ENCODE measurements at places on chromosomes 2 and 18. TPM values are rescaled to one million over a fixed set of nuclear protein-coding genes. Genes with fewer than 3 reads are reported as not detected.

DNA sequence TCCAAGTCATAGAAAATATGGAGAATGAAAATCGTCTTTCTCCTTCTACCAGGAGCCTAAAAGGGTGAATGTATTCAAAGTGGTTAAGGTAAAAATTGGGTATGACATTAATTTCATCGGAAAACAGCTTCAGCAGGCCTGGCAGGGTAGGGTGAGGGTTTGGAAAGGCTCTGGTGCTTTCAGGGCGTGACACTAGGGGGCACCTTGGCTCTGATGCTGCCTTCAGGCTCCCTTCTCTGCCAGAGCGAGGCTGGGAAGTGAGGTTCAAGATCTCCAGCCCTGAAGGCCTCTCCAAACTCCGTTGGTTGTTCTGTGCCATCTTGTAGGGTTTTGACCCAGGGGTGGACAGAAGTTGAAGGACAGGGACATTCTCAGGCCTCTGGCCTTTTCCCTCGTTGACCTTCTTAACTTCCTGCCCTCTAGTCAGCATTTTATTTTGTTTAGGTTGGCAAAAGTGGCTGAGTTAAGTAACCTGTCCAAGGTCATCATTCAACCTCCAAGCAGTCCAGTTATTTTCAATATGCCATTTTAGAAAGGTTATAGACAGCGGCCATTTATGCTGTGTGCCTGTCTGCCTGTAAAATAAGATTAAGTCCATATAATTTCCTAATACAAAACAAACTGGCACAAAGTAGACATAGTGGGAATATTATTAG lies 40.3 kb downstream of the EML6 start:
- no peak for DNase-seq

GRCh38 chr2:217293046-217293445 lies 433.2 kb upstream of the TNP1 start:
- no peak for DNase-seq

DNA sequence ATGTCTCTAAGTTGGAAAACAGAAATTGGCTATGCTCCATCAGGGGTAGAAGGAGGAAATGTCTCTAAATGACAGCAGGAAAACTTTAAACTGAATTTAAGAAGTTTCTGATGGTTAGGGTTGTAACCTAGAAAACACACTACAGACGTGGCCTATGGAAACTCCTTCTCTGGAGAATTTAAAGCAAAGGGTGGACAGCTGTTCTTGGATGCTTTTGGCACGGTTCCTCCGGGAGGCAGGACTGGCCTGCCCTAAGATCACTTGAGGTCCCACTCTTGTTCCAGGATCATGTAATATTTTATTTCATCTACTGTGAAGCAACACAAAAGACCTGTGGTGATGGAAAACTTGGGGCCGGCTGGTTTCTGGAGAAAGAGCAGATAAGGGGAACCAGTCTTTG lies 77.0 kb downstream of the NRP2 start:
- no peak for DNase-seq

DNA sequence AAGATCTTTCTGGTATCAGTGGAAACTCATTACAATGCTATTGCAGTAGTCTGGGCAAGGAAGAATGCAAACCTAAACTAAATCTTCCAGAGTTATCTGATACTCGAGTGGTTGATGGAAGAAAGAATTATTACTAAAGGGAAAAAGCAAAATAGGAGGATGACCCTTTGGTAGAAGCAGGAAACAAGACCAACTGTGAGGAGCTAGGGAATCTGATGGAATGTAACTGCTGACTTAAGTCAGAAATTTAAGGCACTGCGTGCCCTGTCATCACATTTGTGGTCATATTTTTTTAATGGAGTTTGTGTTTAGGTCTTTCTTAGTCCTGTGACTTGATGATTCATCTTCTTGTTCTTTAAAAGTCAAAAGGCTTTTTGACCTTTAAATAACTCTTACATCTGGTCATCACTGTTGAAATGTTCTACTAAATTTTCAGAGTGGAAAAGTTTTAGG lies 36.5 kb upstream of the ARMC9 start:
- no peak for DNase-seq

- no peak for DNase-seq
Measured at GRCh38 chr2:11753452-11753885, 7.0 kb downstream of the LPIN1 start.

DNA sequence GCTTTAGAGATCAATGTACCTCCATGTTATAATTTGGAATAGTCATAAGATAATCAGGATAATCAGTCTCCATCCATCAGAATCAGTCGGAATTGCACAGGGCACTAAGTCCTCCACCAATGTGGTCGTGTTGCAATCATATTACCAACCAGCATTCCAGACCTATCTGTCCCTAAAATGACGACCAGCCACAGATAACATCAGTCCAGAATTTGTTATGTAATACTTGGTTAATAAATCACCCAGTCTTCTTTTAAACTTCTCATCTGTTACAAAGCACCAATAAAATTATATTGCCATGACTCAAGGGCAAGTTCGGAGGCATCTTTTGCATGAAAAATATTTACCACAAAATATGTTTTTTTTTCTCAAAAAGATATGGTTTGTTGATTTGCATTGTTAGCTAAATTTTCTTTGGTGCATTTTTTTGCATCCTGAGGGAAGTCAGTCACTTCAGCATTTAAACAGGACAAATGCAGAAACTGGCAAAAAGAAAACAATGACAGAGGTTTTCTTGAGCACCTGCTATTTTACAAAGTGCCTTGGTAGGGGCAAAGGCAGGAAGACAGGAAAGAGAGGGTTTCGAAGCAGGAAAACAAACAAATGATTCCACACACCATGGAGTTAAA lies 29.3 kb downstream of the PIEZO2 start:
- DNase-seq, result no peak

- DNase-seq, result no peak
Measured at GRCh38 chr18:56935434-56936040, 211.3 kb upstream of the BOD1L2 start.

- DNase-seq, result no peak
Measured at GRCh38 chr2:199660167-199660566, 190.8 kb downstream of the FTCDNL1 start.

DNA sequence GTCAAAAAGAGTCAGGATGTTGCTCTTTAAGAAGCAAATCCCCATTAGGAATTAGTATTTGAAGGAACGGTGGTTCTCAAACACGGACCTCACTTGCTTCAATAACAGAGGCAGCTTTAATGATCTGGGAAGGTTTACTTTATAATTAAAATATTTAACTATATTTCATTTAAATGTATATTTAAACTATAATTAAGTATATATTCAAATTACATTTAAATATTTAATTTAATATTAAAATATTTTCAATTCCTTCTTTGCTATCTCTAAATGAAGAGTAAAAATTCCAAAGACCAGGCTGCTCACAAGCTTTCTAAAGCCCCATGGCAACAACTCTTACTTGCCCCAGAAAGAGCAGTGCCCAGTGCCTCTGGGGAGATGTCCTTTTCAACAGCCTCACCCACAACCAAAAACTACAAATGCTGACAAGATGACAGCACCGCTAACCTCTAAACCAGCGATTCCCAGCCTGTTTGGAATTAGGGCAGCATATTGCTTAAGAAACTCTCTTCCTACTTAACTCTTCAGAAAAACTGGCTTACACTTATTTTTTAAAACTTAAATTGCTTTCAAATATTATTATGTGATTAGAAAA lies 62.9 kb upstream of the POU3F3 start:
- DNase-seq, result no peak

DNA sequence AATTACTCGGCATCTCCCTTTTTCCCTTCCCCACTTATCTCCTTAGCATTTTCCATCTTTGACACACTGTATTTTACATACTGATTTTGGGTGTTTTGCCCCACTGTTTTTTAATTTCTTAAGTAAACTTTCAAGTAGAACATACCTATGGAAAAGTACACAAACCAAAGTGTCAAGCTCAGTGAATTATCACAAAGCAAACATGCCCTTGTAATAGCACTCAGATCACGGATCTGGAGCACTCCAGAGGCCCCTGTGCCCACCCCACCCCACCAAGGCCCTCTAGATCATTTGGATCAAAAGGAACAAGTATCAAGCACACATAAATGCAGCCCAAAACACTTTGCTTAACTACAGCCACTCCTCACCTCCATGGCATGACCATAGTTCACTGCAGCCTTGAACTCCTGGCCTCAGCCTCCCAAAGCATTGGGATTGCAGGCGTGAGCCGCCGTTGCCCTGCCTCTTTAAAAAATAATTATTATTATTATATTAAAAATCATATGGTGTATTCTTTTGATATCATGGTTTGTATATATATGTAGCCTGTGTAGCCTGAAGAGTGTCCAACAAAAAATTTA lies 38.1 kb downstream of the FER1L5 start:
- DNase-seq, result no peak

DNA sequence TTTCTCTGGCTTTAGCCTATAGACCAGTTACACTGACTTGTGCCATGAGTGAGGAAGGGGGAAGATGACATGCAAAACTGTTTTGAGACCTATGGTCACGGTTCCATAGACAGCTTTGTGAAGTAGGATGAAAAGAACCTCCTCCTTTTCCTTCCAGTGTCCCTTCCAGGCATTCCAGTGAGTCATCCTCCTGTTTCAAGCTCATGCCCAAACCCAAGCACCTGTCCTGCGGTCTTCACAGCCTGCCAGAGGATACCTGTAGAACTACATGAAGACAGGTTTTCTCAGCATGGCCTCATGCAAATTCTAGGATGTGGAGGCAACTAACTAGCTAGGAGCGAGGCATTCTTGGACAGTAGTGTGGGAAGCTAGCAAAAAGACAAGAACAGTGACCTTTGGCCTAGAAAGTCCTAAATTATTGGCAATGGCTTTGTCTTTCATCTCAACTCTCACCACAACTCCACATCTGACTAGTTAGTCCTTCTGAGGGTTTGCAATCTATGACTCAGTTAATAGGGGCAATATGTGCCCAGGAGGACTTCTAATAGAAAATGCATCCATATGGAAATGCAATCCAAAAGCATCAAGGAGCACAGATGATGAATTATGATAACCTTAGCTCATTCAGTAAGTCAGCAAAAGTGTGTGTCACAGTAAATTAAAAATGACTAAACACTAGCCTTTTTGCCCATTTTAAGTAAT lies 154.7 kb downstream of the RBM43 start:
- DNase-seq, result no peak

DNA sequence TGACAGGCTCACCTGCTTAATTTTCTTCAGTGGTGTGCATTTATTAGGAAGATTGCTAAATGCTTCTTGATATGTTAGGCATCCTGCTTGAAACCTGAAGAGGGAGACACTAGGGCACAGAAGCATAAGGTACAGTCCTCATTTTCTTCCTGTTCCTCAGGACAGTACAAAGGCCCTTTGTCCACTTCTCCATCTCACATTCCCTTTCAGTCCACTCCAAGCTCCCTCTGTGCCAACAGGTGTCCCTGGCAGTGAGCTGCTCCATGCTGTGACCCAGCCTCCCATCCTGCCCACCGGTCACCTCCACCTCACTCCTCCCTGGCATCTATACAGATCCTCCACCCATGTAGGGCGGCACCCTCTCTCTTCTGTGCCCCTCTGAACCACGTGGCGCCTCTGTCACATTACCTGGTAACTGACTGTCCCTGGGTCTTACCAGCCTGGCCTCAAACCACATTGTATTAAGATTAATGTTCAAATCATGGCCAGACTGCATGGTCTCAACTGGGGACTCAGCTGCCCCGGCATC lies 162.8 kb downstream of the VAPA start:
- no peak for DNase-seq

DNA sequence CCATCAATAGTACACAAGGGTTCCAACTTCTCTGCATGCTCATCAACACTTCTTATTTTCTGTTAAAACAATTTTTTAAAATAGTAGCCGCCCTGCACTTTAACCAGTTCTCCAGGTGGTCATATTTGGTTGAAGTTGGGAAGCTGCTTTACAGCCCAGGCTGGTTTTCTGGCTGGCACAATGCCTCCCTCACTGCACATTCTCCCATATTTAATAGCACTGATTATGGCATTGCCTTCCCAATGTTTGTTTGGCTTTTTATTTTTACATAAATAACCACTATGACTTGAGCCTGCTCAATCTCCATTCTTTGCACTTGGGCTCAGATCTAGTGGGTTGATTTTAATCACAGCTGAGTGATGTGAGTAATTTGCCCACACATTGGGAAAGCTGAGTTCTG lies 111.9 kb upstream of the MAP4K3 start:
- no peak for DNase-seq

- no peak for DNase-seq
Measured at GRCh38 chr2:11346023-11346482, 1.6 kb upstream of the ROCK2 start.

DNA sequence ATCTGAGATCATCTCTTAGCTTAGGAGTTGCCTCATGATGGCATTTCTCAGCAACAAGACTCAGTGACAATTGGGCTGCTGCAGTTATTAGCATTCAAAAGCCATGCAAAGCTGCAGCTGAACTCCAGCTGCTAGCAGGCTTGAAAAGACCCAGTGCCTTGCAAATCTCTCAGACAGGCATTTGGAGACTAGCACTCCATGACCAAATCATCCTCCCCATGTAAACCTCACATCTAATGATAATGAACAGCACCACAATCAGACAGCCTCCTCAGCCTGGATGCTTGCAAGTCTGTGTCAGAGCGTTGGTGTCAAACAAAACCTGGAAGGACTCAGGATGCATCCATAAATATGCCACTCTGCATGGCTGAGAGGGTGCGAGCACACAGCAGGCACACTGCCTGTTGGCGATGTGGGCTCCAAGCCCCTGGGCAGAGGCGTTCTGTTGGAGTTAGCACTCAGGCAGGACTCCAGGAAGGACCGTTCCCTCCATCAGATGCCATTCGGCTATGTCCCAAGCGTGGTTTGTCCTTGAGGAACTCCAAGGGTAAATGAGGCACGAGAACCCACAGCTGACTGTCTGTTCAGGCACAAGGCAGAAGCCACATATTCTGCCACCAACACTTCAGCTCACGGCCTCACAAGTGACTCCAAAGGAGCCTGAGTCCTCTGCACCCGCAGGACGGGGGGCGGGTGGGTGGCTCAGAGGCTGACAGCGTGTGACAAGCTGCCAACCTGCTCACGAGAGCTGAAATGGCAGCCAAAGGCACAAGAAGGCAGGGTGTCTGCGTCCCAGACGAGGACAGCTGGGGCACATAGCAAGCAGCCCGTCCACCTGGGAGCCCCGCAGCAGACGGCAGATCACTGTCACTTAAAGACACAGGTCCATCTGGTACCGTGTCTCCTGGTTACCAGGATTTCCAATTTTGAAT lies 183.8 kb downstream of the MYT1L start:
- peak; percentile 28 for DNase-seq

The ARHGAP28 gene
- total RNA-seq, result 1.8 TPM

The C2orf42 gene
- total RNA-seq, result 14.4 TPM

The RFX8 gene
- not detected for total RNA-seq

The CACNB4 gene
- total RNA-seq, result 0.32 TPM

The GAREM1 gene
- 12.7 TPM for total RNA-seq

Measured in left cardiac atrium (tissue), 4 donors.